ENCODE measurements at places on chromosomes 5 and 9.

GRCh38 chr9:138042146-138042545 is 164.6 kb downstream of the CACNA1B start:
- DNase-seq = no peak

DNA sequence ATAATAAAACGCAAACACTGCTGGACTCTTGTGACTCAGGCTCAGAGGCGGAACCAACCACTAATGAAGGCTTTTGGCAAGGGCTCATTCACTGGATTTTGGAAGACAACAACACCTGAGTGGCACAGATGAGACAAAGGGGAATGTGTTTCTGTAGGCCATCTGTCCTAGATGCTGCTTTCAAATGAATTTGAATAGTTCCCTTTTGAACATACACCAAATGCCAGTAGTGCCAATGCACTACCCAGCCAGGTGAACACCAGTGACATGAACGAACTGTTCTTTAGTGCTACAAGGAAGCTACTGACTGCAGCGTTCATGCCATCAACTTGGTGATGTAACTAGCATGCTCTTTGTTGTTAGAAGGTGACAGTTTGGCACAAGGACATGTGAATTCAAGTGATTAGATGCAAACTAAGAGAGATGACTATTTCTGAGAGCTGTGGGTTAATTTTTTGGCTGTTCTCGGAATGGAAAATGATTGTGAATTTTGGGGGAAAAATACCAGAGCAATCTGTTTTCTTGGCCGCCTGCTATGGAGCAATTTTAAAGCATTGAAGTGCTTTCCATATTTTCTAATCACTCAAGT is 173.7 kb downstream of the SLC24A2 start:
- no peak for DNase-seq

DNA sequence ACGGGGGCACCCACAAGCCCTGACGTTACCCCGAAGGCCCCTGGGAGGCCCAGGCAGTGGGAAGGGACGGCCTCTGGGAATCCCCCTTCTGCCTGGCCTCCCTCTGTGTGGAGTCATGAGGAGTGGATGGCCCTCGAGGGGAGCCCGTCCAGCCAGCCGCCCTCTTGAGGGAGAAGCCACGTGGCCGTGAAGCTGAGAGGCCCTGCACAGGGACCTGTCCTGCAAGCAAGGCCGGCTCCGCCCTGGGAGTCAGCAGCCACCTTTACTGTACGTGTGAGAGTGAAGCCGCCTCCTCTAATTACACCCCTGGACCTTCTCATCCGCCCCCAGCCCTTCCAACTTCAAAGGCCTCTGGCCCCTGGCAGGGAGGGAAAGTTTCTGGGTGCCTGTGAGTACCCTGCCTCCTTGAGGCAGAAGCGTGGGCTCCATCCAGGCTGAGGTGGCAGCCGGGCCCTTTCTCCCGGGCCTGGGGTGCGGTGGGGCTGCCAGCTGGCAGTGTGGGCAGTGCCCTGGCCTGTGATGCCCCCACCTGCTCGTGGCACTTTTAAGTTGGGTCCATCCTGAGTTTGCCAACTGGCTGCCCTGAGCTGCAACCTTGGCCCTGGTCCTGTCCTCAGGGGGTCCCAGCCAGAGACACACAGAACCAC is 55.9 kb upstream of the EGFL7 start:
- DNase-seq = no peak

DNA sequence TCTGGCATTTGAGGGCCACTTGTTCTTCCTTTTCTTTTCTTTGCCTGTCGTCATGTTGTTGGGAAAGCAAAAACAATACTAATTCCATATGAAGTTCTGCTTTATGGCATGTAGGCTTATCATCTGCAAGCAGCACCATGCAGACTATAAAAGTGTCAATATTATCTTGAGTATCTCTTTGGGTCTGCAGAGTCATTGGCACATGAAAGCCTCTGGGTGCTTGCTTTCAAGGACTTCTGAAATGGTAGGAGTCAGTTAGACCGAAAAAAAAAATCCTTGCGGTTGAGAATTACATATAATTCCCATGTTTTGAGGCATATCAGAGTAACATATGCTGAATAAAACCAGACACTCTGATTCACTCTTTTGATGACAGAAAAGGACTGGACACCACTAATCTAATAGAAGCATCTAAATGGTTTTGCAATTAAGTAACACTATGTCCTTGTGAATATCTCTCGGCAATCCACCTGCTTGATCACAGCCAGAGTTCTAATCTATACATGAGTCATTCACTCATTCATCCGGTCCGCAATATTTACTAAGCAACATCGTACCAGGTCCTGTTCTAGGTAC is 44.4 kb downstream of the GNAQ start:
- DNase-seq = no peak

DNA sequence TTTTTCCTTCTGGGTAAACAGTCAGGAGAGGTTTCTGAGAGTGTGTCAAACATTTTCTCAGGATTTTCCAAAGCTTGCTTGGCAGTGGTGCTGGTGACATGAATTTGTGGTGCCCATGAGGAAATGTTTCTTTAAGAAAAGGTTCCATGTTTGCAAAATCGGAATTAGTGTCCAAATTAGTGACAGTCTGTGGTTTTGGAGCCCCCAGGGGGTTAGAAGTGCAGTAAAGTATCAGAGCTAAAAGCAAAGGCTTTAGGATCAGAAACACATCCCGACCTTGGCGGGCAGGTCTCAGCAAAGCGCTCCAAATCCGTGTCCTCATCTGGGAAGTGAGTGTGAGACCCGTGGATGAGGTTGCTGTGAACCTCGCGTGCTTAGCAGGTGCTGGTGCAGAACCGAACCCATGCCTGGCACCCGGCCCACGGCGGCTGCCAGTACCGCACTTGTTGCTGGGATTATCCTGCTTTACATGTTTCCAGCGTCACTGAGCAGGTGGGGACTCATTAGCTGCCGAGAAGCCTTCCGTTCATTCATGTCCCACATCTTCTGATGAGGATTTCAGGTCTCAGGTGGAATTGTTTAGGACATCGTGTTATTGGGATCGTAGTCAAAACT is 70.8 kb upstream of the COL5A1 start:
- DNase-seq = peak; percentile 28

- DNase-seq = no peak
These were observed 8.1 kb upstream of the PFDN1 start for GRCh38 chr5:140311011-140311467.

- no peak for DNase-seq
These were observed 308.2 kb downstream of the ARL15 start for GRCh38 chr5:54001976-54002775.

- DNase-seq = no peak
These were observed 87.9 kb downstream of the MRPS27 start for GRCh38 chr5:72231991-72232703.

- DNase-seq = peak; percentile 30
These were observed 1.4 kb upstream of the HSDL2 start for GRCh38 chr9:112378328-112379176.

Measured in right lobe of liver (tissue), 6 donors.